Activated CD8-positive, alpha-beta T cell treated with anti-CD3 and anti-CD28 coated beads, Interleukin-2, amount 10 ng/mL, durations not matched to agents 7 days and 5 days (primary cell): ENCODE measurements at places on chromosomes 12 and 14. TPM values are rescaled to one million over a fixed set of nuclear protein-coding genes. Genes with fewer than 3 reads are reported as not detected.

GRCh38 chr12:97921979-97922722 is 459.5 kb downstream of the RMST start:
- DNase-seq = no peak

DNA sequence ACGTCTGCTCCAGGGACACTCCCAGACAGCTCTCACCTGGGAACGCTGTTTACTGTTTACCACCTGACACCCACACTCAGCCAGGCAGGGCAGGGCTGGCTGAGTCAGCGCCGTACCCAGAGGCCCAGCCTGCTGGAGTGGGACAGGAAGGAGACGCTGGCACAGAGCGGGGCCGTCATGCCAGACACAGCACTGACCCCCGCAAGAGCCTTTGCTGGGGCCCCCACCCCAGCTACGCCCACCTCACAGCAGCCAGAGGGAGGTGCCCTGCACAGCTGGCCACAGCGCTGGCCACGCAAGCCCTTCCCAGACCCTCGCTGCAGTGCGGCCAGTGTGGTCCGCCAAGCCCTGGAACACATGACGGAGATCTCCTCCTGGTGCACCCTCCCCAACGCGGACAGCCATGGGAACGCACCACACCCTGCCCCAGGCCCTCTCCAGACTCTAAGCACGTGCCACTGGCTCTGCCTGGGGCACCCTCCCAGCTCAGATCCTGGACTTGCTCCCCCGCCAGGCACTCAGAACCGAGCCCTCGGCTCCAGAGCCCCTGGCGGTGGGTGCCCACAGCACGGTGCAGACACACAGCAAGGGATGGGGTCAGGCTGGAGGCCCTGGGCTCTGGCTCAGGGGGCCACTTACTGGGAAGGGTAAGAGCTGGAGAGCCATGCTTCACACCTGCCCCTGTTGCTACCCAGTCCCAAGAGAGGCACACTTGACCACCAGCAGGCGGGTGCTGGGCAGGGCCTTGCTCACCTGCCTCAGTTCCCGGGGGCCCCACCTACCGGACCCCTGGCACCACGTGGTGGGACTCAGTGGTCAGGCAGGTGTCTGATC is 5.7 kb downstream of the AHNAK2 start:
- no peak for DNase-seq

- no peak for DNase-seq
Measured at GRCh38 chr14:69473946-69474345, 10.6 kb upstream of the PLEKHD1 start.

GRCh38 chr14:91363776-91364523 is 53.7 kb downstream of the CCDC88C start:
- DNase-seq = no peak

- no peak for DNase-seq
Measured at GRCh38 chr12:95805864-95806671, 15.5 kb upstream of the NTN4 start.

DNA sequence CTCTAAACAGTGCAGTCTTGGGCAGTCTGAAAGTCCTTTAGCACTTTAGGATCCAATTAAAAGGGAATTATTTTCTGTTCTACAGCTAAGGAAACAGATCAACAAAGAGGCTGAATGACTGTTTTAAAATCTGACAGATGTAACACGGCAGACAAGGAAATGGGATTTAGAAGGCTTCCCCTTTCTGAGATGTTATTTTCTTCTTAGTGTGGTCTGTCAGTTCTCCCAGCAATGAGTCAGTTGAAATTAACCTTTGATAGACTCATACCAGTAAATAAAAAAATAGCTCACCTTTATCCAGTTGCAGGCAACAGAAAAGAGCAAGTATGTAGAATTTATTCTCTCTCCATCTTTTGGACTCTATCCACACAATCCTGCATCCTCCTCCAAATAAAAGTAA is 98.1 kb downstream of the NEDD1 start:
- no peak for DNase-seq

DNA sequence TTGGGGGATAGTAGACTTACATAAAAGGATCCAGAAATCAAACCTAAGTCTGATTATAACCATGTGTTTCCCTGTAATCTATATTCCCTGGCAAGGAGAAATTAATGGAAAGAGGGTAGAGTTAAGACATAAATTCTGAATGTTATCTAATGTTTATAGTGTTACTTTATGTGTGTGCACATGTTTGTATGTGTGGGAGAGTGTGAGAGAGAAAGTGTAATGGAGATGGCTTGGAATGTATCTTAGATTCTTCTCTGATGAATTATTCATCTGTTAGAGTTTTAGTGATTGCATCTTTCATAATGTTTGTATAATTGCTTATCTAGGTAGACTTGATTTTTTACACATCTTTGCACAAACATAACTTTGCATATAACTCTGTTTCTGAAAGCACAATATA is 490.9 kb downstream of the FLRT2 start:
- DNase-seq = no peak

Gene CMKLR1
- not detected for total RNA-seq

- DNase-seq = no peak
Measured at GRCh38 chr12:45914090-45914489, 76.3 kb downstream of the SCAF11 start.

DNA sequence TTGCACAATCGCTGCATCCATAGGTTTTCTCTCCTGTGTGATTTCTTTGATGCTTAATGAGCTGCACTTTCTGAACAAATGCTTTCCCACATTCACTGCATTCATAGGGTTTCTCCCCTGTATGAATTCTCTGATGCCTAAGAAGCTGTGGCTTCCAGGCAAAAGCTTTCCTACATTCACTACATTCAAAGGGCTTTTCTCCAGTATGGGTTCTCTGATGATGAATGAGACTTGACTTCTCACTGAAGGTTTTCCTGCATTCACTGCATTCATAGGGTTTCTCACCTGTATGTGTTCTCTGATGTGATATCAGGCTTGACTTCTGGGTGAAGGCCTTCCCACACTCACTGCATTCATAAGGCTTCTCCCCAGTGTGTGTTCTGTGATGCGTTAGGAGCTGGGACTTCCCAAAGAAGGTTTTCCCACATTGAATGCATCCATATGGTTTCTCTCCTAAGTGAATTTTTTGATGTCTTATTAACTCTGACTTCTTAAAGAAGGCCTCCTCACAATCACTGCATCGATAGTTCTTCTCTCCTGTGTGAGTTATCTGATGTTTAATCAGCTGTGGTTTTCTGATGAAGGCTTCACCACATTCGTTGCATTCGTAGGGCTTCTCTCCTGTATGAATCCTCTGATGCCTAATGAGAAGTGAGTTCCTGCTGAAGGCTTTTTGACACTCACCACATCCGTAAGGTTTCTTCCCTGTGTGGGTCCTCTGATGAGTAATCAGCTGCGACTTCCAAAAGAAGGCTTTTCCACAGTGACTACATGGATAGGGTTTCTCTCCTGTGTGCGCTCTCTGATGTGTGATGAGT is 30.3 kb downstream of the ZNF605 start:
- no peak for DNase-seq

- no peak for DNase-seq
Measured at GRCh38 chr14:92704036-92704804, 44.2 kb downstream of the LGMN start.

DNA sequence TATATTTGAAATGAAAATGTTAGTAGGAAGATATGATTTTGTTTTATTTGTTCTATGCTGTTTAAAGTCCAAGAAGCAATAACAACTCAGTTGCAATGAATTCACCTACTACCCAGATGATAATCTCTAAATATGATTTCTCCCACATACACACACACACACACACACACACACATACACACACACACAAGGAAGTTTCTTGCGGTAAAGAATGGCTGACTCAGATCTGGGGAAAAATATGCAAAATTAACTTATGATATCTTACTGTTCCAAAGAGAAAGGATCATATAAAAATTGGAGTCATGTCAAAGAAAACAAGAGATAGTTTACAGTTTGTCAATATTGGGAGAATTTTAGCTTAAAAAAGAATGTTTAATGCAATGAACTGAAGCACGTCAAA is 456.7 kb downstream of the SLC16A7 start:
- DNase-seq = no peak

DNA sequence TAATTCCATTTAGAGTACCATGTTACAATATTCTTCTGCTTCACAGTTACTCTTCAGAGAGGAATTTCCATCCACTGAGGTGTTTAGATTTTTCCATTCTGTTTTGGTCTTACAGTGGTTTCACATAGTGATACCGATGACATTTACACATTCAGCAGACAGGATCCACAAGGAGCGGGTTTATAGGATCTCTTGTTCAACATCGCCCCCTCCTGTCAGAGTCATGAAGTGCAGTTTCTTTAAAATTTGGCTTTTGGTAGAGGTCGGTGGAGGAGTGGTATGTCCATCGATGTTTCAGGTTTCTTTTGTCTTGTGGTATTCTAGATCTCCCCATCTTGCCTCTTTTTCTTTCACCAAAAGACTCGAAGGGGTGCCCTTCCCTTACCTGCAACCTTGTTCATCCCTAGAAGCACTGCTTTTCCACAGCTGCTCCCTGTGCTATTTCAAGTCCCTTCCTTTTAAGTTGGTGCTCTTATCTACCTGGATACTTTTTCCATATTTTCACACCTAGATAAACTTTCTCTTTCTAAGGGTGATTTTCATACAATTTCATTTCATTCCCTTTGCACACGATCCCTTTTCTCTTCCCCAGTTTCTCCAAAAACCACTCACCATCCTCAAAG is 181.3 kb downstream of the ITPR2 start:
- peak; percentile 66 for DNase-seq

Gene CLEC6A
- total RNA-seq = not detected
